ENCODE measurements at places on chromosomes 7 and 10.

DNA sequence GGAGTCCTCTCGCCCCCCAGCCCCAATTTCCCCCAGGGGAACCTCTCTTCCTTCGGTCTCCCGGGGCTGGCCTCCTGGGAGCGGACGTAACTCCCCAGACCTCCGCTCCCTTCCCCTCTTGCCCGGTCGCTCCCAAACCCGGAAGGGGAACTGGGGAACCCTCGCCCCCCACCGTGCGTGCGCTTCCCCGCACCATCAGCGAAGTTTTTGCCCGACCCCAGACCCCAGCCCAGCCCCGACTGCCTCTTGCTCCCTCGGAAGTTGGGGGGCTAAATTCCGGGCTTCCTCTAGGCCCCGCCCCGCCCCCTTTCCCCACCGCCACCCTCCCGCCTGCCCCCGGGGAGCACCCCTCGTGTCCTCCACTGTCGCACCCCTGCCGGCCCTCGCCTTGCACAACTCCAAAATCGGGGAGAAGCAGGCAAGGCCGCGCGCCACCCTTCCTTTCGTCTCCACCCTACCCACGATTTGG is 436 bp downstream of the GNB2 start:
- peak; percentile 60 for DNase-seq
- H3K36me3 ChIP-seq, result peaks cover 28% of the 10 kb centered on the region
- peak overlapping the region; percentile 89 for H3K27ac ChIP-seq
- peak overlapping the region; percentile 88 for H3K4me3 ChIP-seq

DNA sequence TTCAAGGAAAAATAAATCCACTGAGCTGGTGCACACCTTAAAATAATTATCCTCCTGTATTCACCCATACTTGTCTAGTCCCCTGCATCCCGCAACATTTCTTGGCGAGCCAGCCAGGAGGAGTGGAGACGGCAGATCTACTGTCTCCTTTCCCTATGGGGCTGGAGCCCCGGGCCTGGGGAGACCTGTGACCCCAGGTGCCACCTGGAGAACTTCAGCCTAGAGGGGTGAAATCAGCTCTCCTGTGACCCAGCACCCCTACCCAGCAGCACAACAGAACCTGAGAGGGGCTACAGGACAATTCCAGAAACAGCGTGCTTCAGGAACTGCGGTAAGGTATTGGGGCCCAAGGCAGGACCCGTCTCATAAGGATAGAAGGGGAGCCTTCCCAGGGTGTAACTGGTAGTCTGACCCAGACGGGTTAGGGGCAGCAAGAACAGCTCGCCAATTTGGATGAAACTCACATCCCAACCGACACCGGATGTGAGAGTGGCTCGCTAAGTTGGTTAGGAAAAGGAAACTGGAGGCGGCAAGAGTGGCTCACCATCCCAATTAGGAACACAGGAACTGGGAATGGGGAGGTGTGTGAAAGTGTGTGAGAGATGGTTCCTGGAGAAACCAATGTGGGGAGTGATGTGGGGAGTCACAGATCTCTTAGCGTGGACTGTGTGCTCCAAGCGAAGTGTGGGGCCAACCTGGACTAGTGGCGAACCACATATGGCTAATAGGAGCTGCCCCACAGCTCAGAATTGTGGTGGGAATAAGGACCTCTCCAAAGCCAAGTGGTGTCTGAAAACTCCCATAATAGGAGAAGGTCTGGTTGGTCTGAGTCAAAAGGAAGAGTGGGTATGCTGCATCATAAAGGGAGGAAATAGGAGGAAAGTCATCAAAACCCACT is 15.1 kb upstream of the DENND2A start:
- H3K36me3 ChIP-seq, result no peaks in the 10 kb centered on the region
- no peaks in the 10 kb centered on the region for H3K27me3 ChIP-seq
- no peak overlapping the region for H3K4me3 ChIP-seq
- H3K4me1 ChIP-seq, result peaks cover 19% of the 10 kb centered on the region
- H3K27ac ChIP-seq, result no peak overlapping the region

GRCh38 chr10:86413046-86413728 is 46.6 kb upstream of the GRID1 start:
- no peaks in the 10 kb centered on the region for H3K27me3 ChIP-seq
- peaks cover 49% of the 10 kb centered on the region for H3K4me1 ChIP-seq
- no peaks in the 10 kb centered on the region for H3K36me3 ChIP-seq
- peak; percentile 66 for DNase-seq
- H3K27ac ChIP-seq, result peak overlapping the region; percentile 95
- H3K4me3 ChIP-seq, result no peak overlapping the region

DNA sequence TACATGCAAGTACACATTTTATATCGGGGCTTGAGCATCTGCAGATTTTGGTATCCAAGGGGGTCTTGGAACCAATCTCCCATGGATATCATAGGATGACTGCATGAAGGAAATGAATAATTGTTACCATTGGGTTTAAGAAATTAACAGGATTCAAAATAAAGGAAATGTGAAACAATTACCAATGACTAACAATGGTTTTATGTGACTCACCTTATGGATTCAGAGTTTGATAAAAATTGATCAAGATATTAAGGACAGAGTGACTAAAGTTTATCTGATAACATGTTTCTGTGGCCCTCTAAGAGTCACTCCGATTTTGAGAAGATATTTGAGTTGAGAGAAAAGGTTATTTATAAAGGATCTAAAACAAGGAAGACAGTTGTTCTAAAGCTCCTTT is 93.0 kb upstream of the ODAD2 start:
- H3K27ac ChIP-seq, result no peak overlapping the region
- peaks cover 2% of the 10 kb centered on the region for H3K27me3 ChIP-seq
- no peaks in the 10 kb centered on the region for H3K4me1 ChIP-seq
- no peak for DNase-seq

DNA sequence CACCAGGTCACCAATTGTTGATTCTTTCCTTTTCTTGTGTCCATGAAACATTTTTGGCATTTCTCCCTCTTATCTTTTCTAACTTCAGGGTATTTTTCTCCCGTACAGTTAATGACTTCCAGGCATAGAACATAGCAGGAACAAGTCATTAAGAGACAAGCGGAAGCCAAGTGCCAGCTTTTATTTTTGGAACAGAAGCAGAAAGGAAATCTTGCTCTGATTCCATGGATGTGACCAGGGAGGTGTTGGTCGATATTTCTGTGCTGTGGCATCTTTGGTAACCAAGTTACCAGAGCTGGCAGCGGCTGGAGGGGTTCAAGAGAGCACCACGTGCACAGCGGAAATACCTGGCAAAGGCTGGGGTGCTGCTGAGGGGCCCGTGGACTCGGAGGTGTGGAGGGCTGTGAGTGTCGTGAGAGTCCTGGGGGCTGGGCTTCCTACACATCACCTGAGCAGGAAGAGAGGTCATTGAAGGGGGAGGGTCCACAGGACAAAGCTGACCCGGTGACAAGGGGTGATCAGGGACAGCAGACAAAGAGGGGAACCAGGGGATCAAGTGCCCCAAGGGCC is 1.8 kb downstream of the LLCFC1 start:
- H3K4me3 ChIP-seq, result no peak overlapping the region
- no peaks in the 10 kb centered on the region for H3K27me3 ChIP-seq
- H3K36me3 ChIP-seq, result no peaks in the 10 kb centered on the region
- H3K27ac ChIP-seq, result no peak overlapping the region

DNA sequence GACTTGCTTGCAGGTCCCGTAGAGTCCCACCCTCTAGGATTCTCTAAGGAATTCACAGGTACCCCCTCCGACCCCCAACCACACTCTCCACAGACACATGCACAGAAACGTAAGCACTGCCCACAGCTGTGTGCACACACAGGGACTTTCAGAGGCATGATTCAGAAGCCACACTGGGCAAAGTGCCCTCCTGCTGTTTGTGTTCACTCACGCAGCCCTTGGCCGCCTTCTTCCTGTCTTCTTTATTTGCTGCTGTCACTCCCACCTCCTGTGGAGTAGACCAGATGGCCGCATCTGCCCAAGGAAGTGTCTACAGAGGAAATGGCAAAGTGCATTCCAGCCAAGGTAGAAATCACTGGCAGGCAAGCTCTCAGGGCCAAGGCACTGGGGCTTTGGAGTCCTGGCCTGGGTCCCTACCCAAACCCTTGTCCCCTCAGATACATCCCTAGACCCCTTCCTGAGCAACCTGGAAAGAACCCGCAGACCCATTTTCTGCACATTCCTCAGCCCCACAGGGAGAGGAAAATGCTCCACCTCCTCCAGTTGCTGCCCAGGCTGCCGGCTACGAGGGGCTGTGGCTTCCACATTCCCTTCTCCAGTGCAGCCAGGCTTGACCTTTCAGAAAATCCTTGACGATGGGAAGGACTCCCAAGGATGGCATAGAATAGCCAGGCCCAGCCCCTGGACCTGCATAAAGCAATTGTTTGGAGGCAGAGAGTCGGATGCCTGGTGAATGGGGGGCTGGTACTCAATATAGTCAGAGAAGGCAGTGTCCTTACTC is 21.6 kb upstream of the GIMAP8 start:
- no peak overlapping the region for H3K4me3 ChIP-seq
- peak overlapping the region; percentile 74 for H3K27ac ChIP-seq
- DNase-seq, result peak; percentile 86
- H3K4me1 ChIP-seq, result peaks cover 41% of the 10 kb centered on the region
- no peaks in the 10 kb centered on the region for H3K27me3 ChIP-seq

GRCh38 chr7:54242776-54243175 is 299.4 kb upstream of the VSTM2A start:
- no peak overlapping the region for H3K27ac ChIP-seq
- no peaks in the 10 kb centered on the region for H3K27me3 ChIP-seq
- H3K36me3 ChIP-seq, result no peaks in the 10 kb centered on the region
- no peak overlapping the region for H3K4me3 ChIP-seq

GRCh38 chr10:12349629-12350166 is 351 bp downstream of the CAMK1D start:
- peak overlapping the region; percentile 65 for H3K27ac ChIP-seq
- DNase-seq, result no peak

GRCh38 chr7:65800890-65801341 is 72.0 kb upstream of the VKORC1L1 start:
- no peak for DNase-seq
- H3K27me3 ChIP-seq, result no peaks in the 10 kb centered on the region
- H3K36me3 ChIP-seq, result no peaks in the 10 kb centered on the region
- no peak overlapping the region for H3K27ac ChIP-seq
- no peak overlapping the region for H3K4me3 ChIP-seq

- 0 out of 2 replicates have a peak overlapping the region, but pooled peaks have one; percentile 29 for H3K27ac ChIP-seq
- DNase-seq, result no peak
- 0 out of 2 replicates have a peak, but pooled peaks cover 4% of the 10 kb centered on the region for H3K36me3 ChIP-seq
- H3K4me1 ChIP-seq, result peaks cover 63% of the 10 kb centered on the region
Measured at GRCh38 chr7:131031099-131031868, 296.4 kb upstream of the MKLN1 start.

DNA sequence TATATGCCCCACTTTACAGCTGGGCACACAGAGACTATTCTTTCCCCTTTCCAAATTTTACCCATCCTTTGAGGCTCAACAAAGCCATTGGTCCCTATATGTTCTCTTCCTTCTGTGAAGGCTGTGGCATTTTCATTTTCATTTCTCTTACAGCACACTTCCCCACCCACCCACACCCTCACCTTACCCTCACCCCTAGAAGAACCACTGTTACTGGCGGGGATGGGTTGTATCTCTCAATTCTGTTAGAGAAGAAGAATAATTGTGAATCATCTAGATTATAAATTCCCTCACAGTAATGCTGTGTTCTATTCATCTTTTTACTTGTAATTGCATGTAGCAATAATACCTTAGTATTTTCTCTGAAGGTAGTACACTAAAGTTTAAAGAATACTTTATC is 10.2 kb upstream of the CCDC71L start:
- no peaks in the 10 kb centered on the region for H3K36me3 ChIP-seq
- H3K4me1 ChIP-seq, result no peaks in the 10 kb centered on the region
- H3K27me3 ChIP-seq, result peaks cover 4% of the 10 kb centered on the region
- no peak overlapping the region for H3K4me3 ChIP-seq
- DNase-seq, result no peak

GRCh38 chr10:97914171-97914836 is 64.7 kb downstream of the GOLGA7B start:
- no peaks in the 10 kb centered on the region for H3K36me3 ChIP-seq
- H3K4me1 ChIP-seq, result no peaks in the 10 kb centered on the region
- no peak overlapping the region for H3K4me3 ChIP-seq
- H3K27me3 ChIP-seq, result peaks cover 21% of the 10 kb centered on the region

DNA sequence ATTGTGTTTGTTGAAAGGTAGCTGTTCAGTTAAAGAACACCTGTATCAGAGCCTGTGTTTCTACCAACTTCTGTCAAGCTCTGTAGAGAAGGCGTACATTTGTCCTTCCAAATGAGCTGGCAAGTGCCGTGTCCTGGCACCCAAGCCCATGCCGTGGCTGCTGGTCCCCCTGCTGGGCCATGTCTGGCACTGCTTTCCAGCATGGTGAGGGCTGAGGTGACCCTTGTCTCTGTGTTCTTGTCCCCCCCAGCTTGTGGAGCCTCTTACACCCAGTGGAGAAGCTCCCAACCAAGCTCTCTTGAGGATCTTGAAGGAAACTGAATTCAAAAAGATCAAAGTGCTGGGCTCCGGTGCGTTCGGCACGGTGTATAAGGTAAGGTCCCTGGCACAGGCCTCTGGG is 154.9 kb downstream of the EGFR start:
- H3K4me1 ChIP-seq, result no peaks in the 10 kb centered on the region
- H3K27ac ChIP-seq, result no peak overlapping the region
- H3K36me3 ChIP-seq, result no peaks in the 10 kb centered on the region

- H3K4me3 ChIP-seq, result no peak overlapping the region
- peaks cover 17% of the 10 kb centered on the region for H3K27me3 ChIP-seq
- no peaks in the 10 kb centered on the region for H3K36me3 ChIP-seq
- no peaks in the 10 kb centered on the region for H3K4me1 ChIP-seq
- no peak for DNase-seq
Measured at GRCh38 chr10:100866575-100867098, 46.1 kb upstream of the SLF2 start.

- no peak for DNase-seq
- no peak overlapping the region for H3K27ac ChIP-seq
- no peak overlapping the region for H3K4me3 ChIP-seq
- H3K4me1 ChIP-seq, result no peaks in the 10 kb centered on the region
Measured at GRCh38 chr7:80472491-80473200, 39.2 kb downstream of the GNAT3 start.

DNA sequence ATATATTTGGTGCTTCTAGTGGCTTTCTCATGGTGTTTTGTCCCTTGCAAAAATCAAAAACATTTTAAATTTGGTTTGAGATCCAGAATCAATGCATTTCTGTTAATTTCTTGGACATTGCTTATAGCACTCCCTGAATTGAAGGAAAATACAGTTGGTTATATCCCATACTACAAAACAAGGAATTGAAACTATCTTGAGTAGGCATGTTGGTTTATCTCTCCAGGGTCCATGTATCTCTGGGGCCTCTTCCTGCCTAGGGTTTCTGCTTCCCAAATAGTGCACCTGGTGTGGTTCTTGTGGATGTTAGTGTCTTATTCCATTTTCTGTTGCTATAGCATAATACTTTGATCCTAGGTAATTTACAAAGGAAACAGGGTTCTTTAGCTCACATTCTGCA is 212.4 kb downstream of the CAMK1D start:
- H3K27me3 ChIP-seq, result no peaks in the 10 kb centered on the region
- H3K36me3 ChIP-seq, result no peaks in the 10 kb centered on the region
- no peak overlapping the region for H3K4me3 ChIP-seq
- DNase-seq, result no peak

- H3K27me3 ChIP-seq, result peaks cover 2% of the 10 kb centered on the region
- DNase-seq, result no peak
- no peaks in the 10 kb centered on the region for H3K4me1 ChIP-seq
- H3K36me3 ChIP-seq, result no peaks in the 10 kb centered on the region
Measured at GRCh38 chr7:3958109-3958483, 657.0 kb downstream of the SDK1 start.

GRCh38 chr10:22699976-22700375 is 14.4 kb downstream of the PIP4K2A start:
- DNase-seq, result no peak
- H3K4me3 ChIP-seq, result no peak overlapping the region
- no peaks in the 10 kb centered on the region for H3K4me1 ChIP-seq
- no peaks in the 10 kb centered on the region for H3K27me3 ChIP-seq
